Frontal cortex (tissue), 4 donors: ENCODE measurements at places on chromosomes 6 and 20. TPM values are rescaled to one million over a fixed set of nuclear protein-coding genes. Genes with fewer than 3 reads are reported as not detected.

DNA sequence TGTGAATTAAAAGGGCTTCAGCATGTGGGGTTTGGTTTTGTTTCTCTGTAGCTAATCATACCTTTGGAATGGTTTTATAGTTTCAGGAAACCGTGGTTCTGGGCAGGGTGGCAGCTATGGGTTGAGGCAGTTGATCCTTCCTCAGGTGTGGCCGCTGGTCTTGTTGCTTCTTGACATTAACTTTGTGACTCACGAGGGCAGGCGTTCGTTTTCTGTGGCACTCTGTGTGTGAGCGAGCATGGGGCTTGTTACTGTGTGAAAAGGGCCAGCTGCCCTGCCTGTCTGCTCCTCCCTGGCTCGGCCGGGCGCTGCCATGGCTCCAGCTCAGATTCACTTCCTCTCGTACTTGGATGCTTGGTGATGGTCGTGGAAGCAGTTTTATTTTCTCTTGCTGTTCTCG lies 16.2 kb downstream of the DNAJC5 start:
- no peak for DNase-seq

GRCh38 chr6:138537106-138537505 lies 37.8 kb upstream of the NHSL1 start:
- DNase-seq, result no peak

- DNase-seq, result no peak
Measured at GRCh38 chr6:111741177-111741952, 131.9 kb downstream of the FYN start.

DNA sequence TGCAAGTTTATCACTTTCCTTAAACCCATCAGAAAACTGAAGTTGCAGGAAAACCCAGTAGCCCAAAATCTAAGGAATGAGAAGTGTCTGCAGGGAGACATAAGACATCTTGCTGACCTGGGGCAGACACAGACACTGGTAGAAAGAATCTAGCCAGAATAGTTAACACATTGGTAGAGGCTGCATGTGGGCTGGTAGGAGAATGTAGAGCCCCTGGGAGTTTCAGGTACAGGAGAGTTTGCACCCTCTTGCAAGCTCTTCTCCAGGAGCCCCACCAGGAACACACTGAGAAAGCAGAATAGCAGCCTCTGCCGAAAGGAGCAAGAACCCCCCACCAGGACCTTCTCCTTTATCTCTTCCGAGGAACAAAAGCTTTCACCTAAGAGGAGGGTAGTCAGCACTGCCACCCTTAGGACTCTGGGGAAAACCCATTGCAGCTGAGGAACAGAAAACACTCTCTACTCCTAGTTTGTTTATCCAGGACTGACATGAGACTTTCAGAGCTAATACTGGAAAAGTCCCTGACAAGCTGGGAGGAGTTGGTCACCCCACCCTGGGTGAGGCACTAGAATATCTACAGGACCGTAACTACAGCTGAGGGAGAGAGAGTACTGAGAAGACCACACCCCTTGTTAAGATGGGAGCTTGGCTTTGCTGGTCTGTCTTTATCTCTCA lies 10.5 kb upstream of the OGFRL1 start:
- no peak for DNase-seq

DNA sequence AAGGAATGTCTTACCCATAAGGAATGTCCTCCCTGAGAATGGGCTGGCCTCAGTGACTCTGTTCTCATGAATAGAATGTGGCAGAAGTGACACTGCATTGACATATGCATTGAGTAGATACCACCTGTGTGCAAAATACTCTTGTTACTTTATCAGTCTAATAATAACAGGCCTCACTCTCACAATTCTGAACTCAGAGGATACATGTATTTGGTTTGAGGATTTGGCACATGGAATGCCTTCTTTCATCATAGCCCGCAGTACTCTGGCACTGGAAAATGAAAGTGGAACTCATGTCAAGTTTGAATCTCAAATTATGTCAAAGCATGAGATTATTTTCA lies 52.9 kb upstream of the PLCB4 start:
- no peak for DNase-seq

DNA sequence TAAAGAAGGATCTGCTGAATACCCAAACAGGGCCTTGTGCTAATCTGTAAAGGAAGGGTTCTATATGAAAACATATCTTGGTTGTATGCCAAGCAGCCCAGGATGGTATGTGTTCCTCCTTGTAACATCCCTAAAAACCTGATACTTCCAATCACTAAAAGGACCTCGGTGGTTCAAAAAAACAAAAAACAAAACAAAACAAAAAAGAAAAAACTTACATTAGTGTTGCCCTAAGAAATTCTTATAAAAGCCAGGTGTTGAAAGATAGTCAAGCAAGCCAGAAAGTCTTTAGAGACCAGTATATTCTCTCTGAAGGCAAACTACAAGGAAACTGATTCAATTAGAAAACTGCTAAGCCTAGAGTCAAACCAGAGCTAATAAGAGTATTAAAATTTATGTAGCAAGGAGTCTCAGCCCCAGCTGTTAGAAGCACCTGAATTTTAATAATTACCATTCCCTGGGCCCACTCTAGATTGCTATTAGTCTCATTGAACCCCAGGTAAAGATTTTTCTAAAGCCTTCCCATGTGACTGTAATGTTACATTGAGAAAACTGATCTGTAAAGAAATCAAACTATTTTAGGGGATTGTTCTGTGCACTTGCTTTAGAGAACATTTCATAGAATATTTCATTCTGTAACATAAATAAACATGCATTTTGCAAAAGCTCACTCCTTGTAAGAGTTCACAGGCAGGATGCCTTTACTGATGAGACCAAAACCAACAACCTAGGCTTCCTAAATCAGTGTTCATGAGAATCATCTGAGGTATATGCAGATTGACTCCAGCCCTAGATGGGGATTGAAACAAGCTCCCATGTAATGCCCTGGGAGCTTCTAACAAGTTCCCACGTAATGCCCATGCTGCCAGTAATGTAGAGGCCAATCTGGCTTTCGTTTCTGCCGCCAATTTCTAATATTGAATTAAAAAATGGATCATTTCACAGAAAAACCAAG lies 95.2 kb upstream of the BTN3A2 start:
- no peak for DNase-seq

COL9A3 gene
- total RNA-seq, result 10.2 TPM

KIF3B gene
- 89.3 TPM for total RNA-seq

GRCh38 chr6:147438758-147439528 lies 69.5 kb upstream of the SAMD5 start:
- no peak for DNase-seq

DNA sequence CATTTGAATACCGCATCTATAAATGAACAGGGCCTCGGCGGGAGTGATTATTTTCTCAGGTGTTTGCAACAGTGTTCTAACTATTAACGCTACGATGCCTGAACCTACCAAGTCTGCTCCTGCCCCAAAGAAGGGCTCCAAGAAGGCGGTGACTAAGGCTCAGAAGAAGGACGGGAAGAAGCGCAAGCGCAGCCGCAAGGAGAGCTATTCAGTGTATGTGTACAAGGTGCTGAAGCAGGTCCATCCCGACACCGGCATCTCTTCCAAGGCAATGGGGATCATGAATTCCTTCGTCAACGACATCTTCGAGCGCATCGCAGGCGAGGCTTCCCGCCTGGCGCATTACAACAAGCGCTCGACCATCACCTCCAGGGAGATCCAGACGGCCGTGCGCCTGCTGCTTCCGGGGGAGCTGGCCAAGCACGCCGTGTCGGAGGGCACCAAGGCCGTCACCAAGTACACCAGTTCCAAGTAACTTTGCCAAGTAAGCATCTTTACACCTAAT lies 70.9 kb downstream of the HFE start:
- no peak for DNase-seq

DNA sequence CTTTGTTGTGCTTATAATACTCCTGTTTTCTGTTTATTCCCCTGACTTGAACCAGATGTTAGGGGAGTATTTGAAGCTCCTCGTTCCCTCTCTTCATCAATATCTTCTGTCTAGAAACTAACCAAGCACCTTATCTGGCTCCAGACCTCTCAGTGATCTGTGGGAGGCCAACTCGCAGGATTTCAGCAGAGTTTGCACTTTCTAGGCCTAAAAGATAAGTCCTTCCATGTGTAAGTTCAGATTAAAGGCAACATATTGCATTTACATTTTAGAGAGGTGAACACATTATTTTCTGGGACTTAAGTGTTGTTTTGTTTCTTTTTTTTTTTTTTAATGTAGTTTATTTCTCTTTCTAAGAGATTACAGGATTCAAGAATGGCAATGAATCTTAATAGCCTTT lies 139.4 kb upstream of the AKAP12 start:
- DNase-seq, result no peak

DNA sequence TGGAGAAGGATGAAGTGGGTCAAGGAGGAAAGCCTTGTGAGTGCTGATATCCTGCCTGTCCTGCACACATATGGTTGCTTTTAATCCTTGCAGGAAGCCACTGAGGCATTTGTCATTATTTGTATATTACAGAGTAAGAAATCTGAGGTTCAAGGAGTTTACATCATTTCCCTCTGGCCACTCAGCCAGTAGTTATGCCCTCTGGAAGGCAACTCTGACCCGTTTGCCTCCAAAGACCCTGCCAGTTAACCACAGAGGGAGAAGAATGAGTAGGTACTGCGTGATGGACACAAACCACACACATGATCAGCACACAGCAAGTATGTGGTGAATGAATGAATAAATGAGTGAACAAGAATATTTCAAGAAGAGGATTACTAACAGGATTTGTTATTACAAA lies 7.9 kb upstream of the FAM210B start:
- no peak for DNase-seq

GRCh38 chr6:87837444-87837843 lies 135.4 kb upstream of the AKIRIN2 start:
- DNase-seq, result no peak

FARS2 gene
- 19.6 TPM for total RNA-seq

GRCh38 chr6:2651961-2652360 lies 98.8 kb downstream of the MYLK4 start:
- no peak for DNase-seq

GRCh38 chr6:160464744-160465143 lies 116.6 kb downstream of the SLC22A3 start:
- DNase-seq, result no peak

DNA sequence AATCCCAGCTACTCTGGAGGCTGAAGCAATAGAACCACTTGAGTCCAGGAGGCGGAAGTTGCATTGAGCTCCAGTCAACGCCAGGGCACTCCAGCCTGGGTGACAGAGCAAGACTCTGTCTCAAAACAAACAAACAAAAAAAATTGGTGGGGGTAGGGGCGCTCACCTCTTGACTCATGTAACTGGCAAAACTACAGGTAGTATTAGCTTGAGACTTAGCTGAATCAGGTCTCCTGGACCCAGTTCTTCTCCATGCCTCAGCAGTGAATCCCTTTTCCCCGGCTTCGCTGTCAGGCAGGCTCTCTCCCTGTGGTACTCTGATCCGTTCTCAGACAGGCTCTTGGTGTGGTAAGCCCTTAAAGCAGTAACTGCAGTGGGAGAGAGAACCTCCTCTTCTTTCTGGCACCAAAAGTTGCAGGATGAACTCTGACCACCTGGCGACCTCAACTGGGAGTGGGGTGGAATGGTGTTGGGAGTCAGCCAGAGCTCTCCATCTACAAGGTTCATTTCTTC lies 12.9 kb downstream of the SLC9A8 start:
- DNase-seq, result no peak

CPXM1 gene
- 7.3 TPM for total RNA-seq

DNA sequence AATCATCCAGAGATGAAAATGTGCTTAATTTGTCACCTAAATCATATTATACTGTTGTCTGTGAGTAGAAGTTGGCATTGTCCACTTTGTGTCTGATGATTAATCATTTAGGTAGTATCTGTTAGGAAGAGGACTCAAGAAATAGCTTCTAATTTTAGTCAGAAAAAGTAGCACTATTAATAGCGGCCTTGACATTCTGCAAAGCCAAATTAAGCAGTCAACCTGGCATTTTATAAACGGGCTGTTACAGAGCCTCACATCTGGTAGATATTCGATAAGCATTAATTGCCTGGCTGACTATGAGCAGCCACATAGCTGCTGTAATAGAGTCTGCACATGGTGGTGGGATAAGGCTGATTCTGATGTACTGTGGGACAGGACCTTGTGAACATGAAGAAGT lies 99.5 kb downstream of the KLHL32 start:
- no peak for DNase-seq

GRCh38 chr20:21102603-21103311 lies 3.4 kb downstream of the LINC00237 start:
- peak; percentile 73 for DNase-seq

BPIFB4 gene
- not detected for total RNA-seq

DNA sequence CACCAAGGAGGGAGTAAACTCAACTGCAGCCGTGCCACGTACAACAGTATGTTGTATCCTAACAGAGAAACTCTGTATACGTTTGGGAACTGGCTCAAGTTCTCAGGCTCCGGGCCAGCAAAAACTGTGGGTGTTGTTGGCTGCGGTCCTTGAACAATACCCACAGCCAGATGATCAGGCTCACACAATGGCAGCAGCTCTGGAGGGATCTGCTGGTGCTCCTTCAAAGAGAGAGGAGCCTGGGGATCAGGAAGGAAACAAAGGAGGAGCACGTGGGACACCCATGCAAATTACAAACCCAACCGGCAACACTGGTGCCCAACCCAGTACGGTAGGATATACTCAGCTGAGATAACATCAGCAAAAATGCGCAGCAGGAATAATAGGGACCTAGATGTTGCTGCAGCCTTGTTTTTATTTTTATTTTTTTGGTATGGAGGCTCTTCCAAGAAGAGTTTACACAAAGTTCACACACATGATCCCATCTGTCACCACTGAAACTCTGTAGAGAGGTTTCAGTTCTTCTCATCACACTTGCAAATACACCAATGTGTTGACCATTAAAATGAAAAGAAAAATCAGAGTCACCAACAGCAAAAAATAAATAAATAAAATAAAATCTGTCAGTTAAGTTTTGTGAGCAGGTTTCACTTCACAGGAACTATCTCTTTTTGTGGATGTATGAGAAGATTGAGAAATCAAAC lies 41.2 kb upstream of the PDE10A start:
- DNase-seq, result peak; percentile 44

DNA sequence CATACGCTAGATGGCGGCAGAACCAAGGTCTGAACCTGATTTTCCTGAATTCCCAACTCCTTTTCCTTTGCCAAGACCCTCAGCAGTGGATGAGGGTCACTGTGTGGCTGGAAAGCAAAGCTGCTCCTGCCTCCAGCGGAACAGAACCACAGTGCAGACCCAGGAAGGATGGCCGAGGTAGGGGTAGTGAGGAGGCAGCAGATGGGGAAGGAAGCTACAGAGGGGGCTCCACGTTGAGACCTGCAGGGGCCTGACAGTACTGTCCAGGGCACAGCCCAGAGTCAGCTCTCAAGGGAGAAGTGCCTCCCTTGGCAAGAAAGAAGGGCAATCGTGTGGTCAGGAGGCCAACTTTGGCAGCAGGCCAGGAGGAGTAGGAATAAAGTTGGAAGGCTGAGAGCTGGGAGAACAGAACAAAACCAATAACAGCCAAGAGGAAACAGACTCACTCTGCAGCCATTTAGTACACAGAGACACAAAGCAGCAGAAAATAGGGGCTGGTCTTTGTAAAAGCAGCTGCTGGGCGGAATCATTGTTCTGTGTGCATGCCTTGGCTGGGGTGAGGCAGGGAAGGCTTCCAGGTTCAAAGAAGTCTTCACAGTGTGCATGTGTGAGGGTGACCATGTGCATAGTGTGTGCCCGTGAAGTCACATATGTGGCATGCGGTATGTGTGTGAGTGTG lies 3.1 kb downstream of the GABRR2 start:
- DNase-seq, result peak; percentile 35
